Transverse colon (tissue), 4 donors: ENCODE measurements at places on chromosomes 7 and 10. TPM values are rescaled to one million over a fixed set of nuclear protein-coding genes. Genes with fewer than 3 reads are reported as not detected.

The CUBN gene
- total RNA-seq, result 0.80 TPM

GRCh38 chr7:41732436-41732785, 29.5 kb upstream of the INHBA start:
- DNase-seq, result no peak

GRCh38 chr7:35802649-35803048, 1.8 kb downstream of the SEPTIN7 start:
- no peak for DNase-seq

The ASB10 gene
- total RNA-seq, result not detected

- DNase-seq, result no peak
These were observed 66.1 kb upstream of the PIP4K2A start for GRCh38 chr10:22780474-22780885.

The LHFPL3 gene
- total RNA-seq, result not detected

The THSD7A gene
- total RNA-seq, result 2.1 TPM

The GPR26 gene
- not detected for total RNA-seq

The FGFR2 gene
- 102 TPM for total RNA-seq

DNA sequence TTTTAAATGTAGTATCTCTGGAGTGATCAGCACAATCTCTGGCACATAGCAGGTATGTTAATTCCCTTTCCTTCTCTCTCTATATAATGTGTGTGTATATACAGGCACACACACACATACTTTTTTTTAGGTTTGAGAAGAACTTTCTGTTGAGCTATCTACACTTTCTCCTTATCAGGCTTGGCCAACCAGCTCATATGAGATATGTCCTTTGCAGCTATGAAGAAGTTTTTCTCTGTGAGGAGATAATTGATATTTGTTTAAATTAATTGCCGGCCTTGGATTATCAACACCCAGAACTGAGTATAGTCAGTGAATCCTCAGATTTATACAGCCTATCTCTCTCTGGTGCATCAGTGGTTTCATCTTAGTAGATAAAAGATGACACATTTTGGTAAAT, 2.3 kb upstream of the MCU start:
- DNase-seq, result no peak

The ADIRF gene
- total RNA-seq, result 35.0 TPM

The LRRN3 gene
- not detected for total RNA-seq

DNA sequence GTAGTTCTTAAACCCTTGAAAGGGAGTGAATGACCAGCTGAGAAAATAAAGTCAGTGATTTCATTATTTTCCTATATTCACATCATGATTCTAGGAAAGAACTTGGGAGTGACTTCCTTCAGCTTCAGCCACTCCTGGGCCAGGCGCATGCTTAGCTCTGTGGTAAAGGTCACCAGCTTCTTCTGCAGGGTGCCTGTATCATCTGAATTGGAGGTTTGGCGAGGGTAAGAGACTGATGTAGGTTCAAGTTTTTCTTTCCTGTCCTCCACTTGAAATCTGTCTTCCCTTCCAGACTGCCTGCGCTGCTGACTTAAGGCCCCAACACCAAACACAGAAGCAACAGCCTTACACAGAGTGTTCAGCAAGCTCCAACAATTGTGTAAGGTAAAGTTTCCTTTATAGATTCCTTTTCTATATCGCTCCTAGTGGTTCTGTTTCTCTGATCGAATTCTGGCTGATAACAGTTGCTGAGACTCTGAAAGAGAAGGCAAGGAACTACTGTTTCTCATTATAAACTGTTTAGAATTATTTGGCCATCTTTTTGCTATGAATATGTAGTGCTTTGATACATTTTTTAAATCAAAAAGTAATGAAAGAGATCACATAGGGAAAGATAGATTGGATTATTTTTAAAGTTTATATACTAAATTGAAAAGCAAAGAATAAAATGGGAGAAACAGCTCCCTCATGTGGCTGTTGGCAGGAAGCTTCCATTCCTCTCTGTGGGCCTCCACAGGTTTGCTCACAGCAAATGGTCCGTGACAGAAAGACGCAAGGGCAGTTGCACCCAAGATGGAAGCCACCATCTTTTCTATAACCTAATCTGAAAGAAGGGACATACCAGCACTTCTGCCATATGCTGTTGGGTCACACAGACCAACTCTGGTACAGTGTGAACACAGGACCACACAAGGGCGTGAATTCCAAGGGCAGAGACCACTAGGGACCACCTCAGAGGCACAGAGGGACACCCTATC, 14.0 kb downstream of the GATAD1 start:
- DNase-seq, result peak; percentile 25

DNA sequence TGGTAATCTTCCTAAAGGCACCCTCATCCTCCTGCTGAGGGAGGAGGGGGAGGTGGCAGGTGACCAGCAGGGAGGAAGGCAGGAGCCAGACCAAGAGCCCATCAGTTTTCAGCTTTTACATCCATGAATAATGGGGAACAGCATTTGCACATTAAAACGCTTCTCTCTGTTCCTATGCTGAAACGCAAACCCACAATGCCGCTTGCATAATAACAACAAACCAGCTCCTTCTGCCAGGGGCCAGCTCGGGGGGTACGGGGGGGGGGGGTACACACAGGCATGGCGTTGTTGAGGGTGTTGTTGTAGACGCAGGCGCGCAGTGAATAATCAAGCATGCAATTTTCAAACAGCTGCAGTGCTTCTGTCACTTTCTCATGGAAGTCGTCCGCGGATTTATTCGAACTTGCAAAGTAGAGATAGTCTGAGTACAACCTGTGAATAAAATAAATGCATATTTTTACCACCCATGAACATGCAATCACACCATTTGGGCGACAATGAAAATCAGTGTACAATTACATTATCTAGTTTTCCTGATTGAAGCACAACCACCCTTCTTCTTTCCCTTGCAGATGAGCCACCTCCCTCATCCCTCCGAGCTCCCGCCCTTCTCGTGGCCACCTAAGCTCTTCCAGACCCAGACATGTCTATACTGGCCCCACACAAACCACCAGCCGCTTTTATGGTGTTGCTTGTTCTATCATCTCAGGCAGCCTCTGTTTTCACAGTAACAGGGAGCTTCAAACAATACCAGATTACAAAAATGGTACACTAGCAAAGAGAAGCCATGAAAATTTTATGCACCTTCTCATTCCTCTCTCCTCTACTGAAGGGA, 72.2 kb downstream of the CHST15 start:
- no peak for DNase-seq

- no peak for DNase-seq
These were observed 444.2 kb upstream of the SEMA3D start for GRCh38 chr7:85630904-85631600.

The ZNF438 gene
- total RNA-seq, result 7.4 TPM

The GPC2 gene
- total RNA-seq, result not detected

- no peak for DNase-seq
These were observed 71.1 kb downstream of the SAMD9 start for GRCh38 chr7:93046641-93047040.

The CACNA2D1 gene
- 28.1 TPM for total RNA-seq

- no peak for DNase-seq
These were observed 179.0 kb downstream of the DIP2C start for GRCh38 chr10:510415-510881.

- DNase-seq, result no peak
These were observed 5.6 kb upstream of the PPP1R35 start for GRCh38 chr7:100441641-100442535.

- no peak for DNase-seq
These were observed 172.0 kb downstream of the FANK1 start for GRCh38 chr10:126068322-126068721.
